ENCODE measurements at places on chromosomes 2 and 18.

- no peak for DNase-seq
Measured at GRCh38 chr2:190973726-190974628, 40.0 kb downstream of the STAT1 start.

DNA sequence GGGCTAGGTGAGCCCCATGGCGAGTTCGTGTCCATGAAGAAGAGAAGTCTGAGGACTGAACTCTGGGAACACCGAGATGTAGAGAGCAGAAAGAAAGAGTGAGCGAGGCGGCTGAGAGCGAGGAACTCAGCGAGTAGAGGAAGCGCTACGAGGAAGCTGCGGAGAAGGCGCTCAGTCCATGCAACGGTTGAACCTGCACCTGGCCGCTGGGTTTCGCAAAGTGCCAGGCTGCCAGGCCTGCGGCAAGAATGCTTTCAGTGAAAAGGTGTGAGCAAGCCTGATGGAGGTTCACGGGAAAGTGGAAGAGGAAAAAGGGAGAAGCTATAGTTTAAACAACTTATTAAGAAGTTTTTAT, 251.0 kb upstream of the TMEM200C start:
- DNase-seq = no peak

DNA sequence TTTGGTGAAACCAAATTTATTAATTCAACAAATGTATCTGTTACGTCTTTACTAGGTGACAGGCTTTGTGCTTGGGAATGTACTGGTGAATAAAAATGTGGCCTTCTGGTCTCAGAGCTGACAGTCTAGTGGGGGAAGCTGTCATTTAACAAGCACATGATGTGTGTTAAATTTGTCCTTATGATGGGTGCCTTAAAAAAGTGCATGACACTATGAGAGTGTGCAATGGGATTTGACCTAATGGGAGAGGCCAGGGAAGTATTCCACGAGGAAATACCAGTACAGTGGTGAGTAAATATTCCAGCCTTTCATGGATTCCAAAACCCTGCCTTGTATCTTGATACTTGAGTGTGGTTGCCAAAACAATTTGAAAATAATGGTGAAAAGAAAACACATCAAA, 308.9 kb downstream of the PLCL1 start:
- DNase-seq = no peak

DNA sequence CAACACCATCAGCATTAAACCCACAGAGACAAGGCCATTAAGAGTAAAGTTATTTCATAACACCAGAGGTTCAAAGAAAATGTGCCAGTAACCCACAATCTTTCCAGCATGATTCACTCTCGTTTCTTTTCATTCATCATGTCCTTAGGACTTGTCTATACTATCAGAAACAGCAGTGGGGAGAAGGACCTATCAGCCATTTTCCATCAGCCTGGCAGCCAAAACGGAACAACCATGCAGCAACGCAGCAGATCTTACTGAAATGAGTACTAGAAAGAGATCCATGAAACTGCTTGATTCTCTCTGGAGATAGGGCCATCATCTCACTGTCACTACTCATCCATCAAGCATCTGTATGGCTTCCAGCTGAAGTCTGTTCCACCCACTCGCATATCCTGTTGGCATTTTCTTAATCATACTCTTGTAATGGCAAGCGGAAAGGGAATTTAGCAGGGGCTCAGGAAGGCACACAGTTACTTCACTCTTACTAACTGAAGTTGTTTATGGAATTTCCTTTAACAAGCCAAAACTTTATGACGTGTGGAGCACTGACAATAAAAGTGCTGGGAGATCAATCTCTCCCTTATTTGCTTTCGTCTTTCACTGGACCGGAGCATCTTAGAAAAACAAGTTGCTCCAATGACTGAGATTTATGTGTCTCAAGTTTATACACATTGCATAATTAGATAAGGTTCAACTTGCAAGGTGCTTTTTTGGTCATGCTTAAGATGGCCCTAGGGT, 69.7 kb downstream of the EPHA4 start:
- DNase-seq = peak; percentile 47

DNA sequence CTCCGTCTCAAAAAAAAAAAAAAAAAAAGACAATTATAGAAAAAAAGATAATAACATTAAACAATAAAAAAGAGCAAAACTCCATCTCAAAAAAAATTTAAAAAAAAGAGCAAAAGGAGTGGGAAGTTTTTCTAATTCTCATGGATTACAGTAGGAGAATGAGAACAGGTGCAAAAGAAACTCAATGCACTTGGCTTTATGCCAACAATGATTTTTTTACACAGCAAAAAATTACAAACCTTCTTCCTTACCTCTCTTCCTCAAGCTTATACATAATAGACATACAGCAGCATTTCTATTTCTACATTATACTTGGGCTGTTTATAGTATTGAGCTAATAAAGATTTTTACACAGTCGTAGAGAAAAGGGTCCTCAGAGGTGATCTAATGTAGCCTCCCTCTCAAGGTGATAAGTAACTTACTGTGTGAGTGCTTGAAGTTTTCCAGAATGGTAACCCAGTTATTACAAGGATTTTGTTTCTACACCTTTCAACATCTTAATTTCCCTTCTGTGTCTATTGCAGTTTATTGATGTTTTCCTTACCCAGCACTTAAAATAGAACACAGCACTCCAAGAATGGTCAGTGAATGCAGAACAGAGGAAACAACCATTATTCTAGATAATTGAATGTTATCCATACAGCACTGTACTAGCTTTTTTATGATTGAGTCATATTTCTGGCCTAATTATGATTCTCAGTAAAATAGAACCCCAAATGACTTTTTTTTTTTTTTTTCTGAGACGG, 34.9 kb upstream of the RNF138 start:
- no peak for DNase-seq

- peak; percentile 90 for DNase-seq
Measured at GRCh38 chr18:76476665-76477561, 18.1 kb downstream of the ZNF516 start.

GRCh38 chr2:225353579-225354085, 45.9 kb upstream of the NYAP2 start:
- DNase-seq = no peak

GRCh38 chr2:218031771-218032257, 29.0 kb upstream of the TNS1 start:
- DNase-seq = no peak

DNA sequence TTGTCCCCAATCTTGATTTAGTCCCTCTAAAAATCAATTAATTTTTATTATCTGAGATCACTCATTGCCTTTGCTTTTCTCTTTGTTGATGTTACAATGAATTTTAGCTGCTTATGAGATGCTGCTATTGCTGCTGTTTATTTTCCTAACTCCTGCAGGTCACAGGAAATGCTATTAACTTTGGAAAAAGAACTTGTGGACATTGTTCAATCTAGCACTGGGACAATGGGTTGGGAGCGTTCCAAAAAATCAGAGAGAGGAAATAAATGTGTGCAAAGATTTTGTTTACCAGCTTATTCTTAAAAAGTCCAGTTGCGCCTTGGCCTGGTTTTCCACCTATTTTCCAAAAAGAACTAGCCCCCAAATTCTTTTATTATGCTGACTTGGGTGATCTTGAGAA, 268.3 kb downstream of the PTH2R start:
- no peak for DNase-seq

DNA sequence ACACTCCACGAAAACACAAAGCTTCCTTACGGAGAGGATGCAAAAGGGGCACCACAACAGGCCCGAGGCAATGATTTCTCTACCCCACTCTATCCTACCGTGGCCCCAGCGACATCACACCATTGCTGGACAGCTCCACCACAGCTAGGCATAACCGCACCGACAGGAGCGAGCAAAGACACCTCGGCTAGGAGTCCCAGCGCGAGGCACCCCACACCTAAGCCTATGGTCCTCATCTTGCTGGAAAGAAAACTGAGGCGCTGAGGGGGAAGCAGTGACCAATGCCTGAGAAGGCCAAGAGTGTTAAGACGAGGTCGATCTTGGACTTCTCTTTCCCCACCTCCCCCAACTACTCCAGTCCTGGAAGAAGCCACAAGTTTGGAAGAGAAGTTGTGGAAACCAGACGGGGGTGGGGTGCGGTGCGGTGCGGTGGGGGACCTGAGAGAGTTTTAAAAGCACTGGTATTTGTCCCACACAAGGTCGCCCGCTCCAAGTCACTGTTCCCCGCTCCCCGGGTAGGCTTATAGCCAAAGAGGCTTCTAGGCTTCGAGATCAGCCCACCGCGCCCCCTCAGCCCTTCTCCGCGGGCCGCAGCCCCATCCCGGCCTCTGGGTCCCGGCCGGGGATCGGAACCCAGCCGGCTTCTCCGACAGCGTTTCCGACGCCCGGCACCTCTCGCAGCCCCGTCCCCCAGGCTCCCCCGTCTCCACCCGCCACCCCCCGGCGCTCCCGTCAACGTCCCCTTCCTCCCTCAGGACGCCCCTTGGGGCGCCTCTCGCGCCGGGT, 766 bp downstream of the PDE6D start:
- no peak for DNase-seq

DNA sequence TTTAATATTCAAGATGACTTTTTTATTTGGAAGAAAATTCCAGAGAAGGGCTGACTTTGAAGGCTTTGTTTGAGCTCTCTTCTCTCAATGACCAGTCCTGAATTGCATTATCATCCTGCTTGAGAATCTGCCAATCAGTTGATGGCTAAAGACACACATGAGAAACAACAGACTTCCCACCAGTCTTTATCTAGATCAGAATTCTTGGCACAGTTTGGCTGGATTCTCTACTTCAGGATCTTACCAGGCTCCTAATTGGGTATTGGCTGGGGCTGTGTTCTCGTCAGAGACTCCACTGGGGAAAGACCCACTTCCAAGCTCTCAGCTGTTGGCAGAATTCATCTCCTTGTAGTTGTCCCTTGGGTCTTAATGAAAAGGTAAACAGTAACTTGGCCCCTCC, 86.0 kb downstream of the WDSUB1 start:
- no peak for DNase-seq

GRCh38 chr2:113229795-113230194, 48.9 kb downstream of the PAX8 start:
- DNase-seq = no peak

DNA sequence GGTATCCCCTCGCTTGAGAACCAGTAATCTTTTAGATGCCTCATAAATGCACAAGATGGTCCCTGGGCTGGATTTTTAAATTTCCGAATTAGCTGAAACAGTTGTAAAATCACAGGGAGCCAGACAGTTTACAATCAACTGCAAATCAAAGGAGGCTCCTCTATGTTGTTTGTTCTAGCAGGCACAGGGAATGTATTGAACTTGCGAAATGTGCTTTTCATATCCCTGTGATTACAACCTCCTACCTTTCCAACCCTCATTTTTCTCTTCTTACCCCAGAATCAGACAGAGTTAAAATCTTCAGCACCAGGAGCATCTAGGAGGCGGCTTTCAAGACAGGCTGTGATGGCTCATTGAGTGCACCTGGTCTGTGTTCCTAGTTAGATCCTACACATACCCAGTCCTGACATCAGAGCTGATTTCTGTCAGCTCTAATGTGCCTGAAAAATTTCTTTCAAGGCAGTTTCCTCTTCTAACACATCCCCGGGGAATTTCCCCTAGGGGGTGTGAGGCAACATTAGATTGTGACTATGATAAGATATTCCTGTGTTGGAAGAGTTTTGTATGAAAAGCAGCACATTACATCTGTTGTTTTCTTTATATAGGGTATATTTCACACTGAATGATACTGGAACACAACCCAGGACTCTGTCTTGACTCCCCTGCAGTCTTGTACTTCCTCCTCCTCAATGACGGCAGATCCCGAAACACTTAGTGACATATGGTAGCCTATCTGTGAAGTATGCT, 17.9 kb upstream of the CAVIN2 start:
- DNase-seq = no peak

- DNase-seq = no peak
Measured at GRCh38 chr2:160582490-160583145, 89.0 kb upstream of the RBMS1 start.

- no peak for DNase-seq
Measured at GRCh38 chr2:44112096-44112495, 56.6 kb upstream of the PPM1B start.

- DNase-seq = no peak
Measured at GRCh38 chr18:25288340-25288938, 63.5 kb downstream of the ZNF521 start.

GRCh38 chr2:54768772-54769428, 45.4 kb downstream of the EML6 start:
- DNase-seq = no peak

DNA sequence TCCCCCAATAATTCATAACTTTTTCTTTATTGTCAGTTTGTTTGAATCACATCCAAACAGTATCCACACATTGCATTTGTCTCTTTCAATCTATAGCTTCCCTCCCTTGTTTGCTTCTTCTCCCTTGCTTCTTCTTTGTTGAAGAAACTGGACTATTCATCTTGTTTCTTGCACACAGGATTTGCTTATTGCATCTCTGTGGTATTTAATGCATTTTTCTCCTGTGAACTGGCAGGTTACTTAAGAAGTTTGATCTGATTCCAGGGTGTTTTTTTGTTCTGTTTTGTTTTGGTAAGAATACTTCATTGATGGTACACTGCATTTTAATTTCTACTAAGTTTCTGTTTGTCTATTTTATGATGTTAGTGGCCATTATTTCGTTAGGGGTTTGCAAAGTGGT, 166.8 kb downstream of the CAMKMT start:
- DNase-seq = peak; percentile 74

DNA sequence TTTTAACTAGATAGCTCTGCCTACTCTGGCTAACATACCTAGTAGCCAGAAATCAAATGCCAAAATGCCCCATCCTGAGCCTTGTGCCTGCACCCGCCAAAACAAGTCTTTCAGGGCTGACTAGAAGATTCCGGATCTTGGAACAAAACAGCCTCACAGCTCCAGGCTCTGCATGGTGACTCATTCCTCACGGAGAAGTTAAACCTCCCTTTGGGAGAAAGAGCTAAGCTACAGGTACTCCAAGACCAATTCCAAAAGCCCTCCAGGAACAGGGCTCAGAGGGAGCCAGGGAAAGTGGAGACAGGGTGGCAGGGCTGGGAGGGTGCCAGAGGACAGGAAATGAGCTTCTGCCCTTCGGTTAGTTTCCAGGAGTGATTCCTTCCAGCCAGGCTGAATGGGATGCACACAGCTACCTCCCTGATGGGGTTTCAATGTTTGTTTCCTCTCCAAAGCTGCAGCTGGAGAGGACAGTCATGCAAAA, 295.6 kb downstream of the TNS1 start:
- DNase-seq = no peak

- no peak for DNase-seq
Measured at GRCh38 chr2:98479959-98480524, 35.4 kb downstream of the INPP4A start.

DNA sequence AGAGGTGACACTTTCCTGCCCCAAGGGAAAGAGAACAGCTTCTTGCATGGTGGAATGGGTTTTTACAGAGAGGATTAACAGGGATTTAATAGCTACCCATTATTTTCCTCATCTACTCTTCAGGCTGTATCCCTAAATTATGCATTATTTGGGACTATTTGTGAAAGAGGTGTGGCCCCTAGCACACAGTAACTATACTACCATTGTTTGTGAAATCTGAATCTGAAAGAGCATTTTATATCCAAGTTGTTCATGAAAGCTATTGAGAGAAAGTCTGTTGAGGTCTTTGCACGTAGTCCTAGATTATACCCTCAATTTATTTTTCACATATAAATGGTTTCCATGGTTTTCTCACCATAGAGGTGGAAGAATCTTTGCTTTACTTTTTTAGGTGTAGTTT, 78.1 kb downstream of the SPTBN1 start:
- DNase-seq = no peak

GRCh38 chr2:2738684-2739083, 407.6 kb upstream of the MYT1L start:
- no peak for DNase-seq

Measured in non-pigmented ciliary epithelial cell (primary cell).